ENCODE measurements at places on chromosomes 5 and 9.

DNA sequence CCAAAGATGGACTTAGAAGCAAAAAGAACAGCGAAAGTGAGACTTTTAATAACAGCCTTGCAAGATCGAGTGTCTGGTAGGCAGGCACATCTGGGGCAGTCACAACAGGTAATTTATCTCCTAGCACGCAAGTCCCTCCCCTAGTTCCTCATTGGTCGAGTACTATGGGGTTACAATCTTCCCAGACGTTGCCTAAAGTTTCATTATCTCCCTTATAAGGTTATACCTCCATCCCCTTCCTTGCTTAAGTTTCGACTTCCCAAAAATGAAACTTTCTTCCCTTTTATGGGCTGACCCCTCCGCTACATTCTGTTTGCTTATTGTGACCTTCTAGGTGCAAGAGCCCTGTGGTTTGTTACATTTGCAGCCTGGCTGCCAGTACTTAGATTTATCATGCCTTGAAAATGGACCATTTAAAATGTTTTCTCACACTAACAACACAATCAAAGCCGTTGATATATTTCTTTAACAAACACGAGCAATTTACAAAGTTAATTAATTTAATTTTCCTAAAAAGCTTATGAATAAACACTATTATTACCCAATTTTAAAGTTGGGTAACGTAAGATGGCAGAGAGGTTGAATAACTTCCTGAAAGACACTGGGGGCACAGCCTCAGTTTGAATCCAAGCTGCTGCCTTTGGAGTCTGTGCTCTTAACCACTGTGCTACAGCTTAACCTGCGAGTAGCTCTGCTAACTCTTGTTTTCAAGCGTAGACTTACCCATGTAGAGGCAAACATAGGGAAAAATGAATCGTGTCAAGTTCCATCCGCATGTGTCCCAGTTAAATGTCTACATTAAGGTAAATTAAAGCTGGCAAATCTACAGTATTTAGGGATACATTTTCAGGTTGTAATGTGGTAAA lies 91.7 kb downstream of the EDIL3 start:
- no peak for DNase-seq

- DNase-seq: peak; percentile 39
Measured at GRCh38 chr5:157306692-157307471, 41.0 kb downstream of the CYFIP2 start.

GRCh38 chr9:128216781-128217553 lies 13.8 kb downstream of the DNM1 start:
- no peak for DNase-seq

GRCh38 chr9:97714435-97714834 lies 17.3 kb upstream of the XPA start:
- no peak for DNase-seq

GRCh38 chr5:148179234-148179824 lies 11.0 kb downstream of the SPINK14 start:
- no peak for DNase-seq

DNA sequence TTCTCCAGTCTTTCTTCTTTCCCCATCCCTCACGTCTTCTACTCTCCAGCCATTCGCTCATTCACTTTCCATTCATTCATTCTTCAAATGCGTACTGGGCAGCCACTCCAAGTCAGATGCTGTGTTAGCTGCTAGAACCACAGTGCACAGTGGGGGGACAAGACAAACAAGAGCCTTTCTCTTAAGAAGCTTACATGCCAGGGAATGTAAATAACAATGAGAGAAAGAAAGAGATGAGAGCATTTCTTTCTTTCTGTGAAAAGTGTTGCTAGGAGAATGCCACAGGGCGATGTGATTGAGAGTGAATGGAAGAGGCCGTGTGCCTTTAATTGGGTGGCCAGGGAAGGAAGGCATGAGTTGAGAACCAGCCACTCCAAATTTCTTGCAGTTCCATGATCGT lies 46.3 kb upstream of the SMIM23 start:
- DNase-seq: no peak

GRCh38 chr9:122944960-122945888 lies 4.4 kb downstream of the RABGAP1 start:
- no peak for DNase-seq

DNA sequence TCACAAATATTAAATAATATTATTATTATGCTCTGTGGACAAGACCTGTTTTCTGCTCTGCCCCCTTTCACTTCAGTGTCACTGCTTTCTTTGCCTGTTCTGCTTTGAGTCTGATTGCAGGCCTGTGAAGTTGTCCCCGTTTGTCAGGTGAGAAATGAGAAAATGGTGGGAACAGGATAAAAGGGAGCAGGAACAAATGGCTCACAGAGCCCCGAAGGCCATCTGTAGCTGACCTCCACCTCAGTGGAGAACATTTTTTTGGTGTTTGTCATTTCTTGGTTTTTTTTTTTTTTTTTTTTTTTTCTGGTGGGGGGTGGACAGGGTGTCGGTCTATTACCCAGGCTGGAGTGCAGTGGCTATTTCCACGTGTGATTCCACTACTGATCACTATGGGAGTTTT lies 13.2 kb upstream of the S100Z start:
- no peak for DNase-seq

DNA sequence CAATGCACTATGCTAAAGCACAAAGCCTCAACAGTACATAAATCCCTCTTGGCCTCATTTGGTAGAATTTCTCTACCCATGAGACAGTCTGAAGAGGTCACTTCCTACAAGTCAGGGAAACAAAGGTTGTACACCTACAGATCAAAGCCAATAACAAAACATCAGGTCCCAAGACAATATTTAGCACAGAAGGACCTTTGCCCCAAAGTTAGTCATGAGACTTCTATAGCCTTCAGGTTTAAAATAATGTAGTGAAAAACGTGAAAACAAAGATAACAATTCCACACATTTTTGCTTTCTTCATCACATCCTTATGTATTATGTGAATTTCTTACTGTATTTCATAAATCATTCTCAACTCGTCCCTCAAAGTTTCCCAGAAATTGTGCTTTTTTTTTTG lies 15.8 kb downstream of the AFF4 start:
- no peak for DNase-seq

- no peak for DNase-seq
Measured at GRCh38 chr5:27462936-27463335, 424.6 kb upstream of the CDH9 start.

DNA sequence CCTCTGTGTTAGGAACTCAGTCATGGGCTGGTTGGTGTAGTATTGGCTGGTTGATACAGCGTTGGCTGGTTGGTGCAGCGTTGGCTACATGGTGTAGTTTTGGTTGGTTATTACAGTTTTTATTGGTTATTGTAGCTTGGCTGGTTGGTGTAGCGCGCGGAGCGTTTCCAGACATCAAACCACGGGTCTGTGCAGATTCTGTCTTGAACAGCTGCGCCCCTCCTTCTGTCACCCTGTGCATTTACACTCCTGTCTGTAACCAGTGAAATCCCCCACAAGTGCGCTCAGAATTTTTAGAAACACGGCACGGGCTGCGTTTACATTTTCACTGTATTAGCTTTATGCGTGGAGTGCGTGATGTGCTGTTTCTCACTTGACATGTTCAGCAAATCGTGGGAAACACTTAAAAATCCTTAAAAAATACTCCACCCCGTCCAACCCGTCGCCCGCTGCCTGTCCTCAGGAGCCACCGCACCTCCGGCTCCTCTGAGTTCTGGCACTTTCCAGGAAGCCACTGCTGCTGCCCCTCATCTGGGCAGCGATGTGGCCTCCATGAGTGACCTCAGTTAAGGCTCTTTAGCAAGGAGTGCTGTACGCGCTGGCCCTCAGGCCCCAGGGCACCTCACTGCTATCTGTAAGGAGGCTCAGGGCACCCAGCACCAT lies 20.8 kb downstream of the NKD2 start:
- DNase-seq: peak; percentile 70

DNA sequence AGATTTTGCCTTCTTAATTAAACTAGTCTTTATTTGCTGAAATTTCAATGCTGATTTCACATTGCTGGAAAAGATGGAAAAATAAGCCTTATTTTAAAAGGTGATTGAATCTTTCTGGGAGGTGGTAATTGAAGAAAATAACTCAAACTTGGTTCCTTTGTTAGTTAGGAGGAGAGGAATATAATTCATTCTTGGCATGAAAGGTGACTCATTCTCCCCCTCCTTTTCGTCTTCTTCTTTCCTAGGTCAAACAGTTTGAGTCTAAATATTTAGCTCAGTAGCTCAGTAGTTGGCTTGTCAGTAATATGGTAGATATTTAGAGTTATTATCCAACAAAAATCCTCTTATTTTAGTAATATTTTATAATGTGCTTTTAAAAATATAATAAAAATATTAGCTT lies 353.9 kb upstream of the MEF2C start:
- DNase-seq: no peak

GRCh38 chr5:154217462-154217861 lies 26.9 kb downstream of the GALNT10 start:
- DNase-seq: no peak

DNA sequence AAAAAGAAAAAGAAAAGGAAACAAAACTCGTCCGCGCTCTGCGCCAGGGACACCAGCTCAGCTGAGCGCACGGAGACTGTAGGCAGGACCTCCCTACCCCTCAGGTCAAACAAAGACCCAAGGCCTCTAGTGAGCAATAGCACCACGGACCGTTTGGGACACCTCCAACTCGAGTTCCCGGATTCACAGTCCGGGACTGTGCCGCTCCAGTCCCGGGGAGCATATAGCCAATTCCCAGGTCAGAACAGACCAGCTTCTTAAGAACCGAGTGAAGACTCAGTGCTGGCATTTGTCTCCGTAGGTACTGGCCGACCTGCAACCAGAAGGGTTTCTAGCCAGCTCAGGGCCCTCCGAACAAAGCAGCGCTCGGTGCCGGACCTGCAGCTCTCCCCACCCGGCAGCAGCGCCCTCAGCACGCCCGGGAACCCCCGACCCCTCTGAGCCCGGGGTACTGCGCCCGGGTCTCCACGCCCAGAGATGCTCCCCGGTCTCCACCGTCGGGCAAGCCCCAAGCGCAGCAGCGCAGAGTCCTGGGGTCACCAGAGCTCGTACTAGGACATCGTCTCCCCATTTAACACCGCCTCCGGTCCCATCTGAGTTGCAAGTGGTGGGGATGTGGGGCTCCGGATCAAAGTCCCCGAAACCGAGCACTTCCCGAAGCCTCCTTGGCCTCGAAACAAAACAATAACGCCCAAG lies 591 bp downstream of the ABCA1 start:
- peak; percentile 48 for DNase-seq

- DNase-seq: no peak
Measured at GRCh38 chr5:6856653-6857052, 143.4 kb downstream of the TENT4A start.

GRCh38 chr9:112056996-112057395 lies 118.1 kb downstream of the SUSD1 start:
- DNase-seq: no peak

DNA sequence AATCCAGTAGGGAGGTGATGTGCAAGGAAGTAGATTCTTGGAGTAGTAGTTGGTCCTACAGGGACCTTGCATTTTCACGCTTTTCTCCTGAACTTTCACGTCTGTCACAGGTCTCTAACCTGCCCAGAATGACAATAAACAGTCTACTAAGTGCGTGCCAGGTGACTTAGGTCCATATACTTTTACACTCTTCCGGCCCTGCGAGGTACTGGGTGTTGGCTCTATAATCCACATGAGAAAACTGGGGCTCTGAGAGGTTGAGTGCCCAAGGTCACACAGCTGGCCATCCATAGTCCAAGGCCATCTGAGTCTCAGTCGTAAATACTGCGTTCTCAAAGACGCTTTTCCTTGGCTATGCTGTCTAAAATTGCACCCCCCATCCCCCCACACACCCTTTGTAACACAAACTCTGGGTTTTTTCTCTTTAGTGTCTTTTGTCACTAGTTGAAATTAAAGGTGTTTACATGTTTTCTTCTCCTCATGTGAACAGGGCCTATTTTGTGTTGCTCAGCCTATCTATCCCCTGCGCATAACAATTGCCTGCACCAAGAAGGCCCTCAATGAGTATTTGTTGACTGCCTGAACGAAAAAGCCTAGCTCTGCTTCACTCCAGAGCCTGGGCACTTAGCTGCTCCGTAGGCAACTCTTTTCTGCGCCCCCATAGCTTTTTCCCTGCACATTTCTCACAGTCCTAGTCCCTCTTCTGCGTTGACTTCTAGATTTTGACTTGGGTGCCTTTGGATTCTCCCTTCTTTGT lies 943 bp downstream of the SFXN1 start:
- no peak for DNase-seq

GRCh38 chr9:121299467-121300282 lies 31.7 kb downstream of the GSN start:
- peak; percentile 96 for DNase-seq

- no peak for DNase-seq
Measured at GRCh38 chr5:131416729-131417128, 152.9 kb downstream of the CDC42SE2 start.

DNA sequence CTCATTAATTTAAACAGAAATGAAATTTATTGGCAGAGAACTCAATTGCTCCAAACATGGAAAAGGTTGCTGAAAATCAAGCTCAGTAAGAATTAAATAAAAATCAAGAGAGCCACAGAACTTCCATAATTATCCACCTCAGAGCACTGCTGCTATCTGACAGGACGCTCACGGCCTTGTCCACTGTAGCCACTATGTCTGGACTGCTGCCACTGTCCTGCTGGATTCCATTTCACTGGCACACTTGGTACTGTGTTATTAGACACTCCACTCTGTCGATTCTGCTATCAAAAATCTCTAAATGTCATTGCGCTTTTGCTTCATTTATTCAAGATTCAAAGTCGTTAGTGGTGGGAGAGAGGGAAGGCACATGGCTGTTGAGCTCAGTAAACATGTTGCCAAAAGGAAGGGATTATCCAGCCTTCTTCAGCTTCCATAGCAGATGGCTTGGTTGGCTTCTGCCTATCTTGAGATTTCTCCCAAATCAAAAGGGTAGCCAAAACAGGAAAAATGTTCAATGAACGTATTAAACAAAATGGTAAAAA lies 815.0 kb downstream of the CDH18 start:
- DNase-seq: no peak

DNA sequence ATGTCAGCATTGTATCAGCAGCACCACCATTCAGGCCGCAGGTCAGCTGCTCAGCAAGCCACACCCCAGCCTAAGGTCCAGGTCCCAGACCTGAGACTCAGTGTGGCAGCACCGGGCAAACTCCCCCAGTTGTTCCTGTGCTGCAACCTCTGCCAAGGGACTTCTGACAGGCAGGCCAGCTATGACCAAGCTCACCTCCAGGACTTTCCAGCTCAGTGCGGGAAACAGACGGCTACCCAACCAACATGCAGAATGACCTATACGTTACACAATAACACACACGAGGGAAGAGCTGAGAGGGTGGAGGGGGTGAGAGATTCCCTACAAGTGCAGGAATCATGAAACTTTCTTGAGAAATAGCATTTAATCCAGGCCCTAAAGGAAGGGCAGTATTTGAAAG lies 143.7 kb downstream of the FSTL4 start:
- no peak for DNase-seq

DNA sequence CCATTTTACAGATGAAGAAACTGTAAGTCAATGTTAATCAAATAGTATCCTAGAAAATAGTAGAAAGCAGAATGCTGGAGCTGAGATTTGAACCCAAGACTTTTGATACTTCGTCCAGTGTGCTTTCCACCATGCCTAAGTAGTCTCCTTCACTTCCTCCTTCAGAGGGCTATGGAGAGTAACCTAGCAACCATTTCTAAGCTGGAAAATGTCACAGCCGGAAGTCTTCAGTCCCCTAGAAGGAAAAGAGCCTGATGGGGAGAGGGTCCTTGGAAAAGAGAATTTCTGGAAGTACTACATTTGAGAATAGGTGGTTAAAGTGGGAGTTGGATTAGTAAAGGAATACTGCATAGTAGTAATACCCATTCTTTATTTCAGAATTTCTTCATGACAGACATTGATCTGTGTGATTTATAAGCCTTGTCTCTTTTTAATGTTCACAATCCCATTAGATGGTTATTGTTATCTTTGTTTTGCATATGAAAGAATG lies 32.7 kb downstream of the PCDHAC2 start:
- no peak for DNase-seq

All from lower leg skin (tissue), 4 donors.